ENCODE measurements at places on chromosomes 6 and 20.
A peak's percentile ranks its signal among the peaks of the same experiment; 100 is the strongest.

GRCh38 chr6:55756531-55757031 lies 118.8 kb downstream of the BMP5 start:
- DNase-seq: no peak

DNA sequence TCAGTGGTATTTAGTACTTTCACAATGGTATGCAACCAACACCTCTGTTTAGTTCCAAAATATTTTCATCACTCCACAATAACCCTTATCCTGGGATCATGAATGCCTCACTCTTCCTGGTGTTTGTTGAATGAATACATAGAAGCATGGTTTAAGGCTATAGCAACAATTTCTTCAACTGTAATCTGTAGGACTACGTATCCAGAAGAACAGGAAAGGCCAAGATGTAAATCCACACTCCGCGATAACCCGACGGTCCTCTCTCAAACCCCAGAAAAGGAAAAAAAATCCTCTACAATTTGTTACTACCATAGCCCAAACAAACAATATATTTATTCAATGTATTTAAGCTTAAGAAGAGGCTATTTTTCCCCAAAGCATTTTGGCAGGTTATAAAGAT lies 141.4 kb upstream of the SALL4 start:
- no peak for DNase-seq

GRCh38 chr6:32194825-32195651 lies 2.6 kb upstream of the GPSM3 start:
- DNase-seq: peak; percentile 85

DNA sequence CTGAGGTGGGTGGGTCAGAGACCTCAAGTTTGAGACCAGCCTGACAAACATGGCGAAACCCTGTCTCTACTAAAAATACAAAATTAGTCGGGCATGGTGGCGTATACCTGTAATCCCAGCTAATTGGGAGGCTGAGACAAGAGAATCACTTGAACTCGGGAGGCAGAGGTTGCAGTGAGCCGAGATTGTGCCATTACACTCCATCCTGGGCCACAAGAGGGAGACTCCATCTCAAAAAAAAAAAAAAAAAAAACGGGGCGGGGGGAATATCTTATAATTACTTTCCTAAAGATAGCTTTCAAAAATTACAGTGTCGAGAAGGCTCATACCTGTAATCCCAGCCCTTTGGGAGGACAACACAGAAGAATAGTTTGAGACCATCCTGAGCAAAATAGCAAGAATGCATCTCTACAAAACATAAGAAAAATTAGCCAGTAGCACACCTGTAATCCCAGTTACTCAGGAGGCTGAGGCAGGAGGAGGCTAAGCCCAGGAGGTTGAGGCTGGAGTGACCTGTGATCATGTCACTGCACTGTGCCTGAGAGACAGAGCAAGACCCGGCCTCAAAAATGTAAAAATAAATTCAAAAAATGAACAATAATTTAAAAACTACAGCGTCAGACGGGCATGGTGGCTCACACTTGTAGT lies 25.8 kb downstream of the CBFA2T2 start:
- DNase-seq: peak; percentile 16

DNA sequence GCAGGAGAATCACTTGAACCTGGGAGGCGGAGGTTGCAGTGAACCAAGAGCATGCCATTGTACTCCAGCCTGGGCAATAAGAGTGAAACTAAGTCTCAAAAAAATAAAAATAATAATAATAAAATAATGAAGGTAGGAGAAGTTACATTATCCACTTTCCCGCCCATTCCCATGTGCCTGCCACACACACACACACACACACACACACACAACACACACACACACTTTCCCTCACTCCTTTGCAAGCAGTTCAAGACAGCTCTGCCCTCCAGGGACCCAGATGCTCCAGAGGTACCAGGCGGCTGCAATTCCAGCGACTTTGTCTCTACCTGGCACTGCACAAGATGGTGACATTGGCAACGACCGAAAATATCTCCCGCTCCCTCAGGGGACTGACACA lies 224.8 kb upstream of the JARID2 start:
- no peak for DNase-seq

DNA sequence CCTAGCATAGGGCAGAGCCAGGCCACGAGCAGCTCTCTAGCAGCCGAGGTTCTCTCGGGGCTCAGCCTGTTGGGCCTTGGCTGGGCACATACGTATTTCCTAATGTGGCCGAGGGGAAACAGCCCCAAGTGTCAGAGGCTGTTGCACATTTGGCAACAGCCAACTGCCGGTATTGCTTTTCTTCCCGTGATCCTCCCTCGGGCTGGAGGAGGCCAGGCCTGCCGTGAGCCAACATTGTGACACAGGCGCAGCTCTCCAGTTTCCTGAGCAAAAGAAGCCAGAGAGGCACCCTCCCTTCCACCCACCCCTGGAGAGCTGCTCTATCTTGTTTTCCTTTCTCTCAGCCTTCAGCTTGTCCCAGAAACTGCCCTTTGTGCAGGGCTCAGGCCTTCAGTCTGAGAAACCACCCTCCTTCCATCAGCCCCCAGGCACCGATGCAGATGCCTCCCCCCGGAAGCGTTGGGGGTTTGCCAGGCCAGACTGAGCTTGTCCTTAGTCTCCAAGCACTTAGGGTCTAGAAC lies 5.1 kb upstream of the BPI start:
- DNase-seq: peak; percentile 75

- DNase-seq: no peak
Measured at GRCh38 chr6:44775121-44775520, 387.6 kb downstream of the CDC5L start.

- peak; percentile 7 for DNase-seq
Measured at GRCh38 chr6:161407581-161407980, 133.7 kb upstream of the AGPAT4 start.

DNA sequence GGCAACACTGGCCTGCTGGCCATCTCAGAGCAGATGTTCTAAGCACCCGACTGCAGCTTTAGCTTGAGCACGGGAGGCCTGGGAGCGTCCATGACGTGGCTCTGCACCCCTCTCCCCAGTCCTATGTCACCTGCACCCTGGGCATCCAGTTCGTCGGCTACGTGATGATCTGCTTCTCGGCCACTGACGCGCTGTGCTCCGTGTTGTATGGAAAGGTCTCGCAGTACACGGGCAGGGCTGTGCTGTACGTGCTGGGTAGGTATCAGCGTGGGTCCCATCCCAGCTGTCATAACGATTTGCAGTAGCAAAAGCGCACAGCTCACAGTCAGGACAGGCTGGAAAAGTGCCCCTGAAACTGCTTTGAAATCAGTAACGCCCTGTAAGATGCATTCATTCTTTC lies 14.7 kb downstream of the UNC93A start:
- no peak for DNase-seq

DNA sequence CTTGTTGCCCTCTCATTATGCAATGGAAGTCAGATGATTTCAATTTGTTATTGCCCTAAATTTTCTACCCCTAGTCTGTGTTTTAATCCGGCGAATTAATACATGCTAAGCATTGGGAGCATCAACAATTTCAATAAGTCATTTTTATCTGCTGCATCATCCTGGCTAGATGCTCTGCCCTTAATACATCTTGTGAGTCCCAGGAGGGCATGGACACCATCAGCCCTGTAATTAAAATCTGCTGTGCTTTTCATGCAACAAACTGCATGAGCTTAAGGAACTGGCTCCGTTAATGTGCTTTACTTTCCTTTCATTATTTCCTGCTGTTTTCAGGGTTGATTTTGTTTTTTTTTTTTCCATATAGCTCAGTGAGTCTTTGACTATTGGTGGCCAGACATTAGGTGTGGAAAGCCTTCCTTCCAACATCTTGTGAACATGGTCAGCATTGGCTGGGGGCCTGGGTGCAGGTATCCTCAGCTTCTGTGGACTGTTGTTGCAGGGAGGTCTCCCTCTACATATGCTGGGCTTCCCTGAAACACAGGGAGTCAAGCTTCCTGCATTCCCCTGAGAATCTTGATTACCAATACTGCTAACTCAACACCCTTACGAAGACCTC lies 8.5 kb upstream of the PBOV1 start:
- DNase-seq: no peak

GRCh38 chr20:53929974-53930650 lies 140.3 kb downstream of the BCAS1 start:
- no peak for DNase-seq

- no peak for DNase-seq
Measured at GRCh38 chr20:24590178-24590982, 121.0 kb downstream of the SYNDIG1 start.

DNA sequence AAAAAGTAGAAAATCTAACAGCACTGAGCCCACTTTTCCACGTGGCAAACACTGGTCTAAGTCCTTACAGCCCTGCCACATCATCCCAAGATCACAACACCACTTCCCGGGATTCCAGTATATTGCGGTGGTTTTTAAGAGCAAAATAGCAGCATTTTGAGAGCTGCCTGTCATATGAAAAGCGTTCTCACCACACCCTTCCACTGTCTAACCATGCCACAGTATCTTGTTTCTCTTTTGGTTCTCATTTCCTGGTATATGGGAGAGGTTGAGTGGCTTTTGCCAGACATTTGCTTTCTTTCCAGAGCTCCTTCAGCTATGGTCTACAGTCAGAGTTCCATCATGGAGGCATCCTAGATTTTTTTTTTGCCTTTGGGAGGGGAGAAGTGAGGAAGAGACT lies 243.0 kb downstream of the TSHZ2 start:
- no peak for DNase-seq

- DNase-seq: peak; percentile 48
Measured at GRCh38 chr6:38714239-38715015, 684 bp upstream of the DNAH8 start.

GRCh38 chr6:125198398-125198937 lies 44.9 kb downstream of the TPD52L1 start:
- no peak for DNase-seq

DNA sequence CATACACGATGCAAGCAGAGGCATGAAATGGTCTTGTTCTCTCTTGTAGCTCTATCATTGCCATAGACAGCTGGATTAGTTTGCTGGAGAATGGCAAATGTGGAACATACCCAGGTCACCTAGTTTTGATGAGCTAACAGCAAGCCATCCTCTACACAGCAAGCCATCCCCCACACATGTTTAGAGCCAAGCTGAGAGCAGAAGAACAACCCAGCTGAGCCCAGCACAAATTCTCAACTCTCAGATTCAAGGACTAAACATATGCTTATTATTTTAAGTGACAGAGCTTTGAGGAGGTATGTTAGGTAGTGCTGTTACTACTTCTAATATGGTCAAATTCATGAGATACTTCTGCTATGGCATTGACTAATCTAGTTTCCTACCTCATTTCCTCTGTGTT lies 230.3 kb downstream of the OTOR start:
- DNase-seq: no peak

GRCh38 chr6:34237316-34237721 lies 646 bp downstream of the HMGA1 start:
- peak; percentile 58 for DNase-seq

GRCh38 chr6:118705544-118706491 lies 54.4 kb upstream of the CEP85L start:
- DNase-seq: peak; percentile 44

GRCh38 chr20:58312836-58313235 lies 3.3 kb downstream of the RAB22A start:
- DNase-seq: no peak

DNA sequence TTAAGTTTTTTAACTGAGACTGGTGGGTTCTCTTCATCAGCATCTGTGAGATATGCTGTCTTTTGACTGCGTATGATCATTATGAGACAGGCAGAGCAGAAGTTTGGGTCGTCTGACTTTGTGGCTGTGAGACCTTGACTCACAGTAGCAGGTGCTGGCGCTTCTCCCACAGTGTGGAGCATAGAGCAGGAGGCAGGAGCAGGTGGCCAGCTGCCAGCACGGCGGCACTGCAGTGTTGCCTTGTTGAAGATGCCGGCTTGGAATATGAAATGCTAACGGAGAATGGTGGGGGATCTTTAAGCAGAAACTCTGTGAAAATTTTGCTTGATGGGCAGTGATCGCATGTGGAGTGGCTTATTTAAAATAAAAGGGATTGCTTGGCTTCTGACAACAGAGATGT lies 105.0 kb downstream of the TIAM2 start:
- DNase-seq: no peak
